Stimulated activated CD8-positive, alpha-beta memory T cell treated with anti-CD3 and anti-CD28 coated beads, Interleukin-15, amount 100 ng/mL, for 48 hours (primary cell): ENCODE measurements at places on chromosomes 1 and 21.

DNA sequence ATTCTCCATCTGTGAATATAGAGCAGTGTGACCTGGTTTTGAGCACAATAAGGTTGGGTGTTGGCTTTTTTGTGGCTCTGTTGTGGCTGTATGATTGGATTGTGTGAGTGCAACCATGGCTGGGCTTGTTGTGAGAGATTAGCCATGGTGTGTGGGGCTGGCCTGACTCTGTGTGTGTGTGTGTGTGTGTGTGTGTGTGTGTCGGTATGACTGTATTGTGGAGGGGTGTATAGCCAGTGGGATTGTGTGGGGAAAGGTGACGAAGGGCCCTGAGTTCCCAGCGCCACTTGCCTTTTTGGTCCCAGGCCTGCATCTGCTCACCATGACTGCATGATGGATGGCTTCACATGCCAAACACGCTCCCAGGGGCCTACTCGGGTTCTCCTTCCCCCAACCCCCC, 5.9 kb upstream of the SLC6A9 start:
- DNase-seq, result no peak

DNA sequence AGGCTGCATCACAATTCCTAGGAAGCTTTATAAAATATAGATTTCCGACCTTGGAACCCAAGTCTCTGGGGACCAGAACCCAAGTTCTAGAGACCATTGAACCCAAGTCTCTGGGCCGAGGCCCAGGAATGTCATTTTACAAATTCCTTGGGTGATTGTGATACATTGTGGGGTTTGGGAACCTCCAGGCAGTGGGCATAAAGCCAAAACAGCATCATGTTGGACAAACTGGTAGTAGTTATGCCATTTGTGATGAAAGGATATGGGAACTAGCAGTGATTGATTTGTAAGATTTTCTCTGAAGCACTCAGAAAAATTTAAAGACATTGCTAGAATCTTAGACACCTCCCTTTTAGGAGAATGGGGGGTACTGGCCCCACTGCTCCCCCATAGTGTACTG, 160.2 kb downstream of the HIVEP3 start:
- no peak for DNase-seq

DNA sequence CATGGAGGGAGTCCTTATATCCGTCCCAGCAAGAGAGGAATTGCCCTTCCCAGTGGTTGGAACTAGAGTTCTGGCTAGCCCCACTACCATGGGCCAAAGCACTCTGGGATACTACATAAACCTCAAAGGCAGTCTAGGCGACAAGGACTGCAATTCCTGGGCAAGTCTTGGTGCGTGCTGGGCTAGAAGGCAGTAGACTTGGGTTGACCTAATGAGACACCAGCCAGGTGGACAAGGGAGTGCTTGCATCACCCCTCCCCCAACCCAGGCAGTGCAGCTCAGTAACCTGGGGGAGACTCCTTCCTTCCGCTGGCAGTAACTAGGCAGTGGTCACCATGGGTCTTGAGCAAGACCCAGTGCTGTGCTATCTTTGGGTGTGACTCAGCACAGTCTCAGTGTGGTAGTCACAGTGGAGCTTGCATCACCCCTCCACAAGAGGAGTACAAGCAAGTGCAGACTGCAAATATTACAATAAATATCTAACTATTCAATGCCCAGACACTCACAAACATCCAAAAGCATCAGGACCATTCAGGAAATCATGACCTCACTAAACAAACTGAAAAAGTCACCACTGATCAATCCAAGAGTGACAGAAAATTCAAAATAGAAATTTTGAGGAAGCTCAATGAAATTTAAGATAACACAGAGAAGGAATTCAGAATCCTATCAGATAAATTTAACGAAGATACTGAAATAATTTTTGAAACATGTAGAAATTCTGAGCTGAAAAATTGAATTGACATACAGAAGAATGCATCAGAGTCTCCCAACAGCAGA, 84.7 kb upstream of the LYPLAL1 start:
- DNase-seq, result no peak

- DNase-seq, result no peak
Observed at GRCh38 chr1:2476061-2476999, at the start of gene PLCH2. TSS of gene PLCH2 (plus strand) at chr1:2476289. CDS start at chr1:2476589, 300 bp downstream.

DNA sequence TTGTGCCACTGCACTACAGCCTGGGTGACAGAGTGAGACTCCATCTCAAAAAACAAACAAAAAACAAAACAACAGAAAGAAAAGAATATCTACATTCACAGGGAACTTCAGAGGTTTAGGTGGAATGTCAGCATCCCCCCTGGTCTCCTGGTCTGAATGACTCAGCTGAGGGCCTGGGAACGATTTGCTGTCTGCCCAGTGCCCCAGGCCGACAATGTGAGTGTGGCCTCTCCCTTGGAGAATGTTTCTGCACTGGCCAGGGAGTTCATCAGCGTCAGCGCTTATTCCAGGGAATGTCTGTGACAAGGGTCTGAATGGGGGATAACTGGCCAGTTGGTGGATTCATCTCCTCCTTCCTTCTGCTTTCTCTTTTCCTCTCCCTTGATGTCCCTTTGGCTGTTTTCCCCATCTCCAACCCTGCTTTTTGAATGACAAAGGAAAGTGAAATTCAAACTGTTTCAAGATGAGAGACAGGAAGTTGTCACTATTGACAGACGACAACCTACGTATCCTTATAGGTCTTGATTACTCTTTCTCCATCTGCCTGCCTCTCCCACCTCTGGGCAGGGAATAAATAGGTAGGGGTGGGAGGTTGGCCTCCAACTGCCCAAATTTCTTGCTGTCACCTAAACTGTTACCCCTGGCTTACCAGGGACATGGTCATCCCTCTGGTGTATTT, 213.1 kb downstream of the HHAT start:
- DNase-seq, result no peak
